ENCODE measurements at places on chromosomes 13 and 19. TPM values are rescaled to one million over a fixed set of nuclear protein-coding genes. Genes with fewer than 3 reads are reported as not detected.

DNA sequence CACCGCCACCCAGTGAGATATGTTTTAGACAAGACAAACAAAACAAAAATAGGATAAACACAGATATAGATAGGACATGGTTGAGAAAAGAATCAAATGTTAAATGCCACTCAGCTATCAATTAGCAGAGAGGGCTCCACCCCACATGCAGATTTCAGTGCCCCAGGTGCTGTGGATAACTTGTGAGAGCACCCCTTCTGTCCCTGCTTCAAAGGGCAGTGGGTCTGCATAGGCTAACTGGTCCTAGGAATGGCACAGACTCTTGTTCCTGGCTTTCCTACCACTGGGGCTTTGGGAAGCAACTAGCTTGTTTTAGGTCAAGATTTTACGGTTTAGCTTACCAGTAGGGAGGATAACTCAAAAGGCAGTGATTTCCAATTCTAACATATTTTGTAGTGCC is 460.3 kb downstream of the TSHZ3 start:
- H3K36me3 ChIP-seq, result no peaks in the 10 kb centered on the region
- no peak overlapping the region for H3K4me3 ChIP-seq
- no peak for DNase-seq
- no peak overlapping the region for H3K27ac ChIP-seq

GRCh38 chr19:17109962-17110598 is 34.5 kb downstream of the MYO9B start:
- peaks cover 10% of the 10 kb centered on the region for H3K4me1 ChIP-seq
- H3K27me3 ChIP-seq, result no peaks in the 10 kb centered on the region

DNA sequence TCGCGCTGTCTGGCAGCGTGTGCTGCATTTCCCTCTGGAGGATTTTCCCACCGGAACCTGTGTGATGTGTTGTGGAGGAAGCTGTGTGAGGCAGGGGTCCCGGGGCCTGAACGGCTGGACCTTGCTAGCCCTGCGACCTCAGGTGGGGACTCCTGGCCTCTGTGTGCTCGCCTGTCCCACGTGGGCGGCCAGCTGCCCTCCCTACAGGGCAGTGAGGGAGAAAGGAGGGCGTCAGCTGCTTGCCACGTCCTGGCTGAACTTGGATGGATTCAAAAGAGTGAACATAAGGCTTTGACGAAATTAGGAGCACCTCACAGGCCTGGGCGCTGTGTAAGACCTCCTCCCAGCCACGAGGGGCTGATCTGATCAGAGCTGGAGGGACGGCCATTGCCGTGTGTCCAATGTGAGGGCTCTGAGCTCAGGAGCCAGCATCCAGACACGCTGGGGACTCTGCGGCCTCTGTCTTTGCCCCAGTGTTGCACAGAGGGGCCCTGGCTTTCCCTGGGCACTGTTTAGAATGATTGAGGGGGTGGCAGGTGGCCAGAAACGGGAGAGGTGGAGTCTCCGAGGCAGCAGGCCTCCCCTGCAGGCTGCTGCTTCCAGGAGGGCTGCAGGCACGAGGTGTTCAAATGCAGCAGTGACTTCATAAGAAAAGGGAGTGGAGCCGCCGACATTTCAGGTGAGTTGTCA is 13.0 kb downstream of the TFDP1 start:
- no peak overlapping the region for H3K27ac ChIP-seq
- H3K36me3 ChIP-seq, result peaks cover 39% of the 10 kb centered on the region
- H3K4me1 ChIP-seq, result peaks cover 4% of the 10 kb centered on the region
- DNase-seq, result no peak

DNA sequence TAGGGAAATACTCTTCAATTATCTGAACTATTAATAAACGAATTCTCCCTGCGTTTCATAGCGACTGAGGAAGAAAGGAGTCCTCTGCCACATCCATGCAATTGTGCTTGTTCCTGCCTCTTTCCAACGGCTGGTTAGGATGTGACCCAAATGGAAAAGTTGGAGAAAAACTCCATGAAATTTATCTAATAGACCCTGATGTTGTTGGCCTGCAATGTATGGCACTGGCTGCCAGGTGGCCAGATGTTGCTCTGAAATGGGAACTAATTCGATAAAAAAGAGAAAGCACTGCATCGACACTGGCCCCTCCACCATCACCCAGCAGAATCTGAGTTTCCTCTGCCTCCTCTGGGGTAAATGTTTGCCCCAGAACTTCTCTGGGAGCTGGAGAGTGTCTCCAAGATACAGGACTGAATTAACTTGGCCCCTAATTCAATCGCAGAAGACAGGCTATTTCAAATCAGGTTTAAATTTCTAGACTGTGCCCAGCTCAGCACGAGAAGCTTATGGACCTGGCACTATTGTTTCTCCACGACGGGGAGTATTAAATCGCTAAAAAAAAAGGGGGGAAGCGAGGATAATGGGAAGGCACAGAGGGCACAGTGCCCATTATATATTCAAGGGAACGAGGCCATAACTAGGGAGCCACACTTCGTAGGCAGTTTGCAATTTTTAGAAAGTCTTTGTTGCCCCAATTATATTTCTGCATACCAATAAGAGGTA is 103.9 kb downstream of the ZIC5 start:
- no peak for DNase-seq
- no peaks in the 10 kb centered on the region for H3K27me3 ChIP-seq
- H3K36me3 ChIP-seq, result no peaks in the 10 kb centered on the region

DNA sequence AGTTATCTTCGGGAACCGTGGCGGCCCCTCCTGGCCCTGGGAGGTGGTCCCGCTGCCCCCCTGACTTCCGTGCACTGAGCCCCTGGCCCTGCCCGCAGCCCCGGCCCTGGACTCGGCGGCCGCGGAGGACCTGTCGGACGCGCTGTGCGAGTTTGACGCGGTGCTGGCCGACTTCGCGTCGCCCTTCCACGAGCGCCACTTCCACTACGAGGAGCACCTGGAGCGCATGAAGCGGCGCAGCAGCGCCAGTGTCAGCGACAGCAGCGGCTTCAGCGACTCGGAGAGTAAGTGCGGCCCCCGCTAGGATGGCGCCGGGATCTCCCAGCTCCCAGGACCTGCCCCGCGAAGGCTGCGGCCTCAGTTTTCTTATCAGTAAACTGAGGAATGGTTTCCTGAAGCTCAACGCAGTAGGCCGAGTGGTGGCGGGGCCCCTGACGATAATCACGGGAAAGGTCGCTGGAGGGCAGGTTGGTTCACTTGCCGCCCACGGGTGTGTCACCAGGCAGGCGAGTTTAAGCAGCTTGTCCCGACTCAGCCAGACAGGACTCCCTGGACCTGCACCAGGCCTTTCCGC is 924 bp downstream of the RGCC start:
- H3K27ac ChIP-seq, result peak overlapping the region; percentile 97
- peak; percentile 79 for DNase-seq
- peaks cover 34% of the 10 kb centered on the region for H3K36me3 ChIP-seq
- peaks cover 2% of the 10 kb centered on the region for H3K27me3 ChIP-seq
- peak overlapping the region; percentile 87 for H3K4me3 ChIP-seq
- peaks cover 48% of the 10 kb centered on the region for H3K4me1 ChIP-seq

The GGN gene
- 1.2 TPM for total RNA-seq

The KIRREL2 gene
- 0.92 TPM for total RNA-seq

All from activated CD4-positive, alpha-beta memory T cell treated with anti-CD3 and anti-CD28 coated beads for 36 hours (primary cell).